ENCODE measurements at places on chromosomes 12 and 14.

GRCh38 chr12:67928621-67929383, 60.4 kb upstream of the IFNG-AS1 start:
- DNase-seq, result no peak

DNA sequence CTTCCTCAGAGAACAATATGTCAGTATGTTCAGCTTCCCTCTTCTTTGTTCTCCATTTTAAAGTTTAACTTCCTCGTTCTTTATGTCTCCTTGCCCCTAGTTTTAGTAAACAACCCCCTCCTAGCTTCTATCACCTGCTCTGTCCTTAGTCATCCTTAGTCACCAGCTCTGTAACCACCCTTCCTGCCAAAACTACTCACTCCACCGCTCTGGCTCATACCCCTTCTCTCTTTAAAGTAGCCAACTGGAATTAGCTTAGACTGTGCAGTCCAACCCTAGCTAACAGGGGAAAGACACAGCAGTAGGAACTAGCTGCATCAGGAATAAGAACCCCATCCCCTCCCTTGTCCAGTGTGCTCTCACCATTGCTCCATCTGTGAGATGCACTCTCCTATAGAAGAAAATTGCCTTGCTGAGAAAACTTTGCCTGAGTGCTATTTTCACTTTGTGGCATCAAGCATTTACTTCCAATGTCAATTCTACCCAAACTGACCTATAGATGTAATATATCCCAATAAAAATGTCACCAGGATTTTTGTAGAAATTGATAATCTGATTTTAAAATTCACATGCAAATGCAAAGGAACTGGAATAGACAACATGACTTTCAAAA, 603.2 kb downstream of the C12orf50 start:
- no peak for DNase-seq

DNA sequence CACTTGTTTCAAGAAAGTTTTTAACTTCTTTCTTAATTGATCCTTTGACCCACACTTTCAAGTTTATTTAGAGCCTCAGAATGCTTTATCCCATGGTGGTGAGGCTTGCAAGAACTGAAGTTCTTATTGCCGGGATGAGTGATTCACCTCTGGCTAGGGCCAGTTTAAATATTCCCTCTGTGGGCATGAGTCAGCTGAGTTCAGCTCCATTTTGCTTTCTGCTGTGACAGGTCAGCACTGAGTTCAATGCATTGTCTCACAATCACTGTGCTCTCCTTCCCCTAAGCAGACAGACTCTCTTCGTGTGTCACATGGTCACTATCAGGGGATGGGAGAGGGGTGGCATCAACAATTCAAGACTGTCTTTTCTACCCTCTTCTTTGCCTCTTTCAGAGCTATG, 514.6 kb upstream of the FBXO33 start:
- DNase-seq, result no peak

DNA sequence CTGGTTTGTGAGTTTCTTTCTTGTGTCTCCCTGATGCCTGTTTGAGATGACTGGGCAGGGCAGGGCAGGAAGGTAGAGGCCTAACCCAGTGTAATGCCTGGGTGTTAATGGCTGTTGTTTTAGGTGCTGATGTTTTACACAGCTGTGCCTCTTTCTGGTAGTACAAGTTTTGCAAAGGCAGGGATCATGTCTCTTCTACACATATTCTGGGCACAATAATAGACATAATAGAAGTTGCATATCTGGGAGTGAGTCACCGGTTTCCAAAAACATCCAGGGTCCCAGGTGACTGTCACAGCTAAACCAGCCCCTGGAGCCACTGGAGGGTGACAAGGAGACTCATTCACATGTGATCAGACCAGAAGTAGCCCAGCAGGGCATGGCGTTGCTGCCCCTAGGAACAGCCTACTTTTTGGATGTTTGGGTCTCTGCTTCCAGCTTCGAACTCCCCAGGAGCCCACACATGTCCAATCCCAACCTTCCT, 18.1 kb downstream of the TPCN1 start:
- DNase-seq, result no peak

DNA sequence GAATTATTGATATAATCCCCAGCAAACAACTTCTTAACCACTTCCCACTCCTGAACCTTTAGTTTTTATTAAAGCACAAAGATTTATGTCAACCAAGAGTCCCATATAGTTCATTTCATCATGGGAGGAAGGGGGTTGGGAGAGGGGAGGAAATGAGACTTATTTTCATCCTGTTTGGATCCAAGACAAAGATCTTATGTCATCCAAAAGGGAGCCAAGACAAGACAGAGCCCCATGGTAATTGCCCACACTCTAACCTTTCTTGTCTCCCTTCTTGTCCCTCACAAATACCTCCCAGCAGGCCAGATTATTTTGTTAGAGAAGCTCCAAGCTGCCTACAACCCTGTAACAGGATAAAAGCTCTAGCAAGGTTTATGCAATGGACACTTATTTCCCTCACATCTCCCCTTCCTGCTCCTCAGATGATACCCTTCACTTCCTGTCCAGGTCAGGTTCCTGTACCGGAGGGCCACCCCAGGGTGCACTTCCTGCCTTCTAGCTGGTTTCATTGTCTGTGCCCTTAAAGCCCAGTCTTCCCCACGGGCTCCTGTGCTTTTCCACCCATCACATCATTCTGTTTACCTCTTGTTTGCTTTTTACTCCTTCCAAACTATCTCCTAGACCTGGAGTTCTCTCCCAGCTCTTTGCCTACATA, 123.7 kb upstream of the MDM1 start:
- DNase-seq, result no peak

GRCh38 chr12:22935090-22935489, 310.1 kb downstream of the ETNK1 start:
- DNase-seq, result no peak

GRCh38 chr14:49953196-49953595, 60.3 kb downstream of the ARF6 start:
- DNase-seq, result no peak

DNA sequence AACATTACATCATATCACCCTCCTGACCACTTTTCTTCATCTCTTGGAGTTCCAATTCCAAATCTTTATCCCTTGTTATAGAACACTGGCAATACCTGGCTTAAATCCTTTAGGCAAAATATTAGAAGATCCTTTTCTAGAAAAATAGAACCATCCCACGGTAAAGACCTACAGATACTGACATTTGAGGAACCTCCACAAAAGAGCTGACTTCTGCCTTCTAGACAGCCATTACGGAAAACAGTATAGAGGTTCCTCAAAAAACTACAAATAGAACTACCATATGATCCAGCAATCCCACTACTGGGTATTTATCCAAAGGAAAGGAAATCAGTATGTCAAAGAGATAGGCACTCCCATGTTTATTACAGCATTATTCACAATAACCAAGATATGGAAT, 241.7 kb upstream of the AMIGO2 start:
- DNase-seq, result no peak

DNA sequence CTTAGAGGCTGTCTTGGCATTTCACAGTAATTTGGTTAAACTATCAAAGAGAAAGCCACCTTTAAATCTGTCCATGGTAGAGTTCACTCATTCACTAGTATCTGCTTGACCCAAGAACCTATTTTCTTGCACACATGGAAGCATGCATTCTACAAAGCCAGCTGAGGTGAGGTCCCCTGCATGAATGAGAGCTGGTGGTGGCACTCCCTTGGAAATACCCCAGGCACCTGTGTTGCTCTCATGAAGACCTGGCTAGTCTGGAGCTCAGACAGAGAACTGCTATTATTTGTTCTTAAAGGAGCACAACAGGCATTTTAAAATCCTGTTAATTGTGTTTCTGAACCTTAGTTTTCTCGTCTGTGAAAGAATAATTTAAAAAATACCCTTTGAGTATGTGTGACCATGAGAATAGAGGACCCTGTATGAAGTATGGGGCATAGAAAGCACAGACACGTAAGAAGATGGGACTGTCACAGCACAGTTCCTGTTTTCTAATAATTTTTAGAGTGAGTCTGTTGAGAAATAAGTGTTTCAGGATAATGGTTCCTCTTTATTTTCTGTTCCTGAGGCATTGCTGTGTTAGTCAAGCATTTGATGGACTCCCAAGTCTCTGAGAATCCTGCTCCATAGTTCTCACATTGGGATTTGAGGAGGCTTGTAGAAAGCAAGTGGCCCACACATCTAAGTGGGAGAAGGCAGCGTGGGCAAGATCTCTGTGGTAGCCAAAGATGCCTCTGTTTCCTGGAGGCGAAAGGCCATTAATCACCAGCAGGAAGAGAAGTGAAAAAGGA, 10.9 kb downstream of the RGS6 start:
- no peak for DNase-seq

DNA sequence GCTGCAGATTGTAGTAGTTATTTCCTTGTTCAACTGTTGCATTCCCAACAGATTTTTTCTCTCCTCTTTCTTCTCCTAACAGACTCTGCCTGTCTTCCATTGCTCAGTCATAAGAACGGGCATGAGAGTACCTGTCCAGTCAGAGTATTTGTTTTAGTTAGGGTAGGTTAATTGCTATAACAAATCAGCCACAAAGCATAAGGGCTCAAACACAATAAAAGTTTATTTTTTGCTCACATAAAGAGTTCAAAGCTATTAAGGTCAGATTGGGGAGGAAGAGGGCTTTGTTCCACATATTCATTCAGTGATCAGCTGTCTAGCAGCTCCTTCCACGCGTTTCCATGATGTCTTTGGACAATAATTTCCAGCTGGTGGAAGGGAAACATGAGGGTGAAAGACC, 92.8 kb upstream of the PLXNC1 start:
- no peak for DNase-seq

DNA sequence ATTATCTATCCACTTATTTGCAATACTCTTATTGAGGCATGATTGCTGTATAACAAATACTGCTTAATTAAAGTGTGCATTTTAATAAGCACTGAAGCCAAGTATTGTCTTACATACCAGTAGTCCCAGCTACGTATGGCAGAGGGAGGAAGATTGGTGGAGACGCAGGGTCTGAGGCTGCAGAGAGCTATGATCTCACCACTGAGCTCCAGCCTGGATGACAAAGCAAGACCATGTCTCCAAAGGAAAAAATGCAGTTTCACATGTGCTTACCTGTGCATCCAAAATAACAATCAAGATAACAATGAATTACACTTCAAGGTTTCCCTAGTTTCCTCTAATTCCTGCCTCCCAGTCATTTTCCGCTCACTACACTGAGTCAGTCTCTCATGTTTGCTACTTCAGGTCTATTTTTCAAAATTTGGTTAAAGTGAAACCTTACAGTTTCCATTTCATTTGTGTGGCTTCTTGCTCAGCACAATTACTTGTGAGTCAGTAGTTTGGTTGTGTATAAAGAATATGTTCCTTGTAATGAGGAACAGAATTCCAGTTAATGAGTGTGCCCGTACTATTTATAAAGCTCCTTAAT, 1250.1 kb downstream of the TMEM121 start:
- no peak for DNase-seq

- no peak for DNase-seq
Measured at GRCh38 chr12:27732281-27732680, 21.6 kb downstream of the MRPS35 start.

GRCh38 chr12:8065991-8066594, at the start of gene C3AR1:
TSS of gene C3AR1 (minus strand) at chr12:8066359. CDS start at chr12:8060185, 6,174 bp downstream.
- DNase-seq, result peak; percentile 69

DNA sequence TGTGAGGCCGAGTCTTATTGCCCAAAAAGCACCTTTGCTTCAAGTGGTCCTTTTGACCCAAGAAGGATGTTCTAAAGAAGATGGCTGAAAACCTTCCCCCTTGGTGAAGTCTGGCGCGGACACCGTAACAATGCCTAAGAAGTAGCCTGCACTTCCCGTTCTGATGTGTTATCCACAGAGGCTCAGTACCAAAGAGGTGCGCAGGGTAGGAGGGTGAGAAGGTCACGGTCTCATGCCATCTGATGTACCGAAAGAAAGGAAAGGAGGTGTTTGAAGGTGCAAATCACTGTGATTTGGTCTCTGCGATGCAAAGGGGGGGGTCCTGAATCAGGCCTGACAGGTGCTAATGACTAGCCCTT, 9.9 kb downstream of the PEBP1 start:
- no peak for DNase-seq

Data from HFFc6 (cell line).